Esophagus squamous epithelium (tissue), 5 donors: ENCODE measurements at places on chromosomes 5 and 9.

- DNase-seq: no peak
Measured at GRCh38 chr5:37900692-37901091, 60.9 kb upstream of the GDNF start.

GRCh38 chr9:106731910-106732309 lies 131.1 kb upstream of the ZNF462 start:
- no peak for DNase-seq

GRCh38 chr9:118008246-118008645 lies 304.0 kb downstream of the TLR4 start:
- DNase-seq: no peak

DNA sequence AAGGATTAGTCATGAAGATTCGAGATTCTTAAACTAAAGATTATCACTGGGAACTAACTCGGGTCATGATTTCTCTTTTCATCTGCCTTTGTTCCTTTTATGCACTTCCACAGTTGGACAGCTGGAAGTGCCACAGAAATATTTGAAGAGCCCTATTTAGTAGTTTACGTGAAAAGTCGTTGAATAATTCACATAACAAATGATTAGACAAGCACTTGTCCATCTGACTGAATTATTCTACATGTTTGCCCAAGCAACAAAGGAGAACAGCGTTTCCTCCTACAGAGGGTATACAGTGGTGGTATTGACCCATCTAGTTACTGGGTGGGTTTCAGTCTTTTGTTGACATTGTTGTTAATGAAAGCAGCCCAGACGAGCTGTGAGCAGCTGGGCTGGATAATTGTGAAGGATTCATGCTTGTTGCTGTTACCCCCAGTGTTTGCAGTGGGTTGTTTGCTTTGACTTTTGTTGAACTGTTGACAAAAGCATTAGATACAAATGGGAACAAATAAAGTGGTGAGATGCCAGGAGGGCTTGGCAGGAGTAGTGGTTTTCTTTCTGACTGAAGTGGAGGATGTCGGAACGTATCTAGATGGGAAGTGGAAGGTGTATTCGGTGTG lies 96.2 kb downstream of the TLE4 start:
- no peak for DNase-seq

- no peak for DNase-seq
Measured at GRCh38 chr5:139492700-139493192, 10.2 kb upstream of the STING1 start.
